ENCODE measurements at places on chromosomes 11 and 22. TPM values are rescaled to one million over a fixed set of nuclear protein-coding genes. Genes with fewer than 3 reads are reported as not detected.

ADM2 gene
- 10.5 TPM for total RNA-seq

DNA sequence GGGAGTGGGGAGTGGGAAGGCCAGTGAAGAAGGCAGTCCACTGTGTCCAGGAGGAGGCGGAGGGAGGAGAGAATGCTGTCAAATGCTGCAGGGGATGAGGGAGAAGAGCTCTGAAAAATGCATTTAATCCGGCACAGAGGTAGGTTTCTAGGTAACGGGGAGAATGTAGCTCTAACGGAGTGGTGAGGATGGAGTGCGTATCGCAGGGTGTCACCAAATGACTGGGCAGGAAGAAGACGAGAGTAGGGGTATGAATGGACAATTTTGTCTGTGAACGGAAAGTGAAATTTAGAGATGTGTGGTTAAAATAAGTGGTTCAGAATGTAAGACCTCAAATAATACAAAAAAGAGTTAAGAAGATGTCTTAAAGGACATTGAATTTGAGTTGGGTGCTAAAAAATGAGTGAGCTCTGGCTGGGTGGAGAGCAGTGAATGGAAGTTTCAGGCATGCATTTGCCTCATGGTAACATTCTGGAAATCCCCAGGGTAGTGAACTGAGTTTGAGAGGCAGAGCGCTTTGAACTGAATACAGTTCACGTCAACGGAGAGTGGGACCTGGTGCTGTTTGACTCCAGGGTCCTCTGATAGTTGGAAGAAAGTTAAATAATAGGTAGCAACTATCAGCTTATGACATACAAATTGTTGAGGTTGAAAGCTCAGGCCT lies 81.3 kb upstream of the CADM1 start:
- DNase-seq: no peak
- peaks cover 57% of the 10 kb centered on the region for H3K27me3 ChIP-seq
- H3K36me3 ChIP-seq: no peaks in the 10 kb centered on the region
- H3K4me1 ChIP-seq: no peaks in the 10 kb centered on the region

DMC1 gene
- 5.6 TPM for total RNA-seq

GGTLC2 gene
- not detected for total RNA-seq

DNA sequence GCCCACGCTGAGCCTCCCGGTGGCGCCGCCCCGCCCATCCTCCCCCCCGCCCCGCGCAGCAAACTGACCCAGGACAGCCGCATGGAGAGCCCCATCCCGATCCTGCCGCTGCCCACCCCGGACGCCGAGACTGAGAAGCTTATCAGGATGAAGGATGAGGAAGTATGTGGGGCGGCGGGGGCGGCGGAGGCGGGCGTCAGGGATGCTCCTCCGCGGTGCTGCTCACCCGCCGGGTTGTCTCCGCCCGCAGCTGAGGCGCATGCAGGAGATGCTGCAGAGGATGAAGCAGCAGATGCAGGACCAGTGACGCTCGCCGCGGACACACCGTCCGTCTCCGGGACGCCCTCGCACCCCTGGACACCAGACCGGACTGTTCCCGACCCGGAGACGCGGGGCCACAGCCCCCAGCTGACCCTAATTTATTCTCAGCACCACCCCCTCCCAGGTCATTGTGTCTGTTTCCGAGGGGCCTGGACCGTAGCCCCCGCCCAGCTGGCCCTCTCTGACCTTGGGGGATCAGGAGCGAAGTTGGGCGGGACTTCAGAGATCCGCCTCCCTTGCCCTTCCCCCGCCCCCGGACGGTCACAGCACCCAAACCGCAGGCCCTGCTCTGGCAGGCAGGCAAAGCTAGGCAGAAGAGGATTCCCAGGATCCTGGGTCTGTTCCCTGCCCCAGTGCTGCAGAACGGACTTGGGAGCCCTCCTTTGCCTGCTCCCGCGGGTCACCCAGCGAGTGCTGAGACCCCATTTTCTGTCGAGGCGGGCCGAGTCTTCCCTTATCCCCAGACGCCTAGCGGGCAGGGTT lies 959 bp upstream of the GP1BB start:
- H3K4me3 ChIP-seq: no peak overlapping the region
- no peaks in the 10 kb centered on the region for H3K4me1 ChIP-seq
- DNase-seq: no peak
- H3K27ac ChIP-seq: no peak overlapping the region
- H3K27me3 ChIP-seq: 0 out of 2 replicates have a peak, but pooled peaks cover 3% of the 10 kb centered on the region
- no peaks in the 10 kb centered on the region for H3K36me3 ChIP-seq

- no peak for DNase-seq
- H3K4me1 ChIP-seq: no peaks in the 10 kb centered on the region
- H3K4me3 ChIP-seq: no peak overlapping the region
- H3K27me3 ChIP-seq: no peaks in the 10 kb centered on the region
Observed at GRCh38 chr11:108538022-108538424, 39.8 kb upstream of the POGLUT3 start.

GRCh38 chr22:30763815-30764673 lies 69.4 kb downstream of the OSBP2 start:
- H3K4me3 ChIP-seq: no peak overlapping the region
- no peaks in the 10 kb centered on the region for H3K27me3 ChIP-seq
- H3K4me1 ChIP-seq: peaks cover 8% of the 10 kb centered on the region

DNA sequence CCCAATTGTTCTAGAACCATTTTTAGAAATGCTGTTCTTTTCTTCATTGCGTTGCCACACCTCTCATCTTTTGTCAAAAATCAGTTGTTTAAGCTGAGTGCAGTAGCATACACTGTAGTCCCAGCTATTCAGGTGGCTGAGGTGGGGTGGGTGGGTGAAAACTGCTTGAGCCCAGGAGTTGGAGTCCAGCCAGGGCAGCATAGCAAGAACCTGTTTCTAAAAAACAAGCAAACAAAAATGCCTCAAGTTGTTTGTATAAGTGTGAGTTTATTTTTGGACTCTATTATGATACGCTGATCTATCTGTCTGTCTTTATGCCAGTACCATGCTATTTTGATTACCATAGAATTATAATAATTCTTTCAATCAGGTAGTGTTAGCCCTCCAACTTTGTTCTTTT lies 62.5 kb upstream of the RRM1 start:
- no peak for DNase-seq
- no peaks in the 10 kb centered on the region for H3K36me3 ChIP-seq
- H3K27me3 ChIP-seq: no peaks in the 10 kb centered on the region
- H3K4me3 ChIP-seq: no peak overlapping the region
- no peaks in the 10 kb centered on the region for H3K4me1 ChIP-seq
- no peak overlapping the region for H3K27ac ChIP-seq

- no peaks in the 10 kb centered on the region for H3K27me3 ChIP-seq
- no peaks in the 10 kb centered on the region for H3K4me1 ChIP-seq
- H3K27ac ChIP-seq: no peak overlapping the region
- peaks cover 10% of the 10 kb centered on the region for H3K36me3 ChIP-seq
- DNase-seq: no peak
Observed at GRCh38 chr22:40415531-40416266, 45.3 kb downstream of the SGSM3 start.

GRCh38 chr11:45322111-45322705 lies 36.1 kb upstream of the SYT13 start:
- H3K4me3 ChIP-seq: no peak overlapping the region
- DNase-seq: no peak
- no peaks in the 10 kb centered on the region for H3K36me3 ChIP-seq
- peaks cover 58% of the 10 kb centered on the region for H3K27me3 ChIP-seq

GRCh38 chr11:7787239-7787638 lies 9.5 kb downstream of the OR5P2 start:
- DNase-seq: no peak
- no peak overlapping the region for H3K27ac ChIP-seq
- no peaks in the 10 kb centered on the region for H3K27me3 ChIP-seq
- H3K36me3 ChIP-seq: no peaks in the 10 kb centered on the region

WBP2NL gene
- 12.2 TPM for total RNA-seq

DNA sequence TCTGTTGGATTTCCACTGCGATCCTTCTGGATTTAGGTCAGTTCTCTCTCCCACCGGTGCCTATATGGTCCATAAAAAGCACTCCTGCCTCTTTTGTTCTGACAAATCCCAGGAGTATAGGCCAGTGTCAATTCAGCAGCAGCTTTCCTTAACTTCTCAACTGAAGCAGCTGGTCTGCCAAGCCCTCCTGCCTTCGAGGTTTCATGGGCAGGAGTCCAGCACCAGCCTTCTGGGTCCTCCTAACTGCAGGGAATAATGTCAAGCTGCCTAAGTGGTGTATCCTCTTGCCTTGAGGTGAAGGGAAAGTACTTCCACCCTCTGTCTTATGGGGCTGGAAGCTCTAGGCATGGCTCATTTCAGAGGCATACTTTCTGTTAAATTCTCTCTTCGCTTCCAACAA lies 149.4 kb upstream of the NCAM1 start:
- no peak overlapping the region for H3K4me3 ChIP-seq
- H3K27me3 ChIP-seq: no peaks in the 10 kb centered on the region
- no peaks in the 10 kb centered on the region for H3K4me1 ChIP-seq
- DNase-seq: no peak

TSGA10IP gene
- not detected for total RNA-seq

DNA sequence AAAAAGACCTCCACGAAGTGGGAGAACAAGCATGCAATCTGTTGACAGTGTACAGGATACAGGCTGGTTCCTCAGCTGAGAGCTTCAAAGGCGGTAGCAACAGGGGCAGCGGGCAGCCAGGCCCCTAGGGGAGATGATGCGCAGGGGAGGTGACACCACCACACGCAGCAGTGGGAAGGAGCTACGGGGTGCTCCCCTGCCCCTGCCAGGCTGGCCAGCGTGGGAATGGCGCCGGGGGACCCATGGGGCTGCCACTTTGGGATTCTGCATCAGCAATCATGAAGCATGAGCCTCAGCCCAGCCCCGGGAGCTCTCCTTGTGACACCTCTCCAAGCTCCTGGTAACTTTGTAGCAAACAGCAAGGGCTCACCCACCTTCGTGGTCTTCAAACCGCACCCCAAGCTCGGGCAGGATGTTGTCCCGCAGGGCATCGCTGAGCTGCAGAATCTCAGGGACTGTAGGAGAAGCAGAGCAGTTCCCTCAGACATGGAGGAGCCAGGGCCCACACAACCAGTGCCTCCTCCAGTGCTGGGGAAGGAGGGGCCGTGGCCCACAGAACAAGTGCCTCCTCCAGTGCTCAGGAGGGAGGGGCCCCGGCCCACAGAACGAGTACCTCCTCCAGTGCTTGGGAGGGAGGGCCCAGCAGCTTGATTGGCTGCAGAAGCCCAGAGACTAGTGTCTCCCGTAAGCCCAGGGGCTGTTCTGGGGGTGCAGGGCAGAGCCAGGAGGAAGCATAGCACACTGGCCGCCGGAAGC lies 14.6 kb upstream of the NAP1L4 start:
- no peaks in the 10 kb centered on the region for H3K36me3 ChIP-seq
- H3K27me3 ChIP-seq: no peaks in the 10 kb centered on the region
- H3K4me3 ChIP-seq: no peak overlapping the region
- no peak overlapping the region for H3K27ac ChIP-seq

- H3K4me3 ChIP-seq: no peak overlapping the region
- no peak for DNase-seq
- no peaks in the 10 kb centered on the region for H3K36me3 ChIP-seq
- no peak overlapping the region for H3K27ac ChIP-seq
Observed at GRCh38 chr11:111409915-111410314, 30.8 kb upstream of the POU2AF1 start.

GRCh38 chr11:44088377-44088776 lies 7.1 kb upstream of the EXT2 start:
- no peaks in the 10 kb centered on the region for H3K36me3 ChIP-seq
- H3K4me3 ChIP-seq: no peak overlapping the region
- no peak overlapping the region for H3K27ac ChIP-seq
- DNase-seq: no peak

GRCh38 chr11:35142481-35143075 lies 3.6 kb downstream of the CD44 start:
- H3K4me1 ChIP-seq: peaks cover 82% of the 10 kb centered on the region
- no peaks in the 10 kb centered on the region for H3K27me3 ChIP-seq
- peak overlapping the region; percentile 70 for H3K4me3 ChIP-seq
- DNase-seq: peak; percentile 78
- peak overlapping the region; percentile 91 for H3K27ac ChIP-seq

CARD16 gene
- 0.63 TPM for total RNA-seq

TRABD gene
- total RNA-seq: 78.8 TPM

GRCh38 chr11:45665933-45666647 lies 668 bp upstream of the CHST1 start:
- no peak overlapping the region for H3K27ac ChIP-seq
- H3K36me3 ChIP-seq: no peaks in the 10 kb centered on the region
- no peaks in the 10 kb centered on the region for H3K4me1 ChIP-seq
- DNase-seq: no peak
- H3K4me3 ChIP-seq: no peak overlapping the region

GRCh38 chr22:41557401-41558240 lies 3.2 kb upstream of the CSDC2 start:
- no peak overlapping the region for H3K4me3 ChIP-seq
- H3K36me3 ChIP-seq: no peaks in the 10 kb centered on the region
- H3K27me3 ChIP-seq: no peaks in the 10 kb centered on the region
- no peak for DNase-seq

- no peaks in the 10 kb centered on the region for H3K4me1 ChIP-seq
- peaks cover 18% of the 10 kb centered on the region for H3K27me3 ChIP-seq
- no peak overlapping the region for H3K27ac ChIP-seq
Observed at GRCh38 chr11:8126649-8127289, 42.1 kb downstream of the RIC3 start.

DNA sequence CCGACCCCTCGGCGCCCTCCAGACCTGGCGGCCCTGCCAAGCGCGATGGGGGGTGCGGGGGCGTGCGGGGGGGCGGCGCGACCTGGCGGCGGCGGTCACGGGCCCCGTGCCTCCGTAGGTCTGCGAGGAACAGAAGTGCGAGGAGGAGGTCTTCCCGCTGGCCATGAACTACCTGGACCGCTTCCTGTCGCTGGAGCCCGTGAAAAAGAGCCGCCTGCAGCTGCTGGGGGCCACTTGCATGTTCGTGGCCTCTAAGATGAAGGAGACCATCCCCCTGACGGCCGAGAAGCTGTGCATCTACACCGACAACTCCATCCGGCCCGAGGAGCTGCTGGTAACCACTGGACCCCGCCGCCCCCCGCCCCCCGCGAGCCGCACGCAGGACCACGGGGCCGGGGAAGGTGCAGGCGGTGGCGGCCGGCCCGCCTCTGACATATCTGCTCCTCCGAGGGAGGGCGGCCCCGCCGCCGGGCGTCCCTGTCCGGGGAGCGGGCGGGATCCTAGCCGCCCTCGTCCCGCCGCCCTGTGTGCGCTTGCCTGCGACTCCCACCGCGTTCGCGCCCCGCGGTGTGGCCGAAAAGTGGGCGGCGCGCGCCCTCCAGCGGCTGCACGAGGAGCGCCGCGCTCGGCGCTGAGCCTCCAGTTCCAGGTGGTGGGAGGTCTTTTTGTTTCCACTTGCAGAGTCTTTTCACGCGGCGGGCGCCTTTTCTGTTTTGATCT lies 2.1 kb downstream of the CCND1 start:
- H3K4me3 ChIP-seq: peak overlapping the region; percentile 99
- no peaks in the 10 kb centered on the region for H3K27me3 ChIP-seq
- DNase-seq: peak; percentile 83
- H3K36me3 ChIP-seq: peaks cover 47% of the 10 kb centered on the region
